ENCODE measurements at places on chromosomes 6 and 20. TPM values are rescaled to one million over a fixed set of nuclear protein-coding genes. Genes with fewer than 3 reads are reported as not detected.

Gene VWA7
- total RNA-seq, result 1.4 TPM

Gene SPAG4
- total RNA-seq, result 1.9 TPM

Gene C20orf202
- not detected for total RNA-seq

DNA sequence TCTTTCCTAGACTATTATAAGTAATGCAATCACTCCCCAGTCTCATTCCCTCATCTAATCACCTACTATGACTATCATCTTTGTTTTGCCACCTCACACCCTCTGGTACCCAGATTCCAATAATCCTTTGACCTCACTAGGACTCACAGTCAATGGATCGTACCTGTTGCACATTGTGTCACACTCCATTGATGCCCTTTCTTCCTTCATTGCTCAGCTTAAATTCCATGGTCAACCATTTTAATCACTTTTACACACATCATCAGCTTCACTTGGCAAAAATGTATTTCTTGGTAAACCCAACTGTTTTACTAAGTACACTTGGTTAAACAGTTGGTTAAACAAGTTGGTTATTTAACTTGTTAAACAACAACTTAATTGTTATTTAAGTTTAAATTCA is 44.0 kb downstream of the CEP162 start:
- DNase-seq, result no peak

GRCh38 chr20:25072226-25072811 is 9.6 kb downstream of the VSX1 start:
- no peak for DNase-seq

DNA sequence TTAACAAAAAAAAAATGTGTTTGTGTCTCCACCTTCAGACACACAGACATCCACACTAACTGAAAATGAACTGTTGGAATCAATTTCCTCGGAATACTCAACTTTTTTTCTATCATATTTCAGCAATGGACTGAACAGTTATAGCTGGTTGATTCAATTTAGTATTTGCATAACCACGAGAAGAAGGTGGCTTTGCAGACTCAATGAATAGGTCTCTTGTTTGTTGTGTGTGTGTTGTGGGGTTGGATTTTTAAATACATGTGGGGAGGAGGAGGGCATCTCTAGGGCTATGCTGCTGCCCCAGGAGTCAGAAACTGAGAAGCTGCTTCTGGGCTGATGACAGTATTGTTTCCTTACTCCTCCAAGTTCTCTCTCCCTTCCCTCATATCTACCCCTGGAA is 28.7 kb downstream of the TFAP2A start:
- DNase-seq, result no peak

DNA sequence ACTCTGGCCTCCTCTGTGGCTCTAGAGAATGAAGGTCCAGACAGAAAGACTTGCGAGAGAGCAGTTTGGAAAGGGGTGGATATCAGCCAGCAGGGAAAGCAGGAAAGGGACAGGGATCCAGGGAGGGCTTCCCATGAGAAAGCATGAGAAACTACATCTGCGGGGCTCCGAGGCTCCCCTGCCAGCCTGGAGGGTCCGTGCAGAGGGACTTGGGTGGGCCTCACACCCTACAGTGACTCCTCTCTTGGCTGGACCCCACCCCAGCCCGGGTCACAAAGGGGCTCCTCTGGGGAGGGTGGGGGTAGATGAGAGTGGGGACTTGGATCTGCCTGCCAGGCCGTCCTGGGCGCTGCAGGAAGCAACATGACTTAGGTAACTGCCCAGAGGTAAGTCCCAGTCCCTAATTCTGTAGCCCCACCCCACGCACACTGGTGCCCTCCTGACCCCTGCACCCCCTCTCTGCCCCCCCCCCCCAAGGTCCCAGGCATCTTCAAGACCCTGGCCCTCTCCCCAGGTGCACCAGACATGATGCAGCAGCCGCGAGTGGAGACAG is at the start of gene TMEM239:
TSS of gene TMEM239 (plus strand) at position 335 of the 553 bp plus-strand sequence. CDS start at position 526, 191 bp downstream.
- no peak for DNase-seq

GRCh38 chr6:27772261-27773001 is 139.8 kb downstream of the OR2B2 start:
- DNase-seq, result peak; percentile 82

GRCh38 chr6:20991910-20992309 is 457.7 kb downstream of the CDKAL1 start:
- no peak for DNase-seq

DNA sequence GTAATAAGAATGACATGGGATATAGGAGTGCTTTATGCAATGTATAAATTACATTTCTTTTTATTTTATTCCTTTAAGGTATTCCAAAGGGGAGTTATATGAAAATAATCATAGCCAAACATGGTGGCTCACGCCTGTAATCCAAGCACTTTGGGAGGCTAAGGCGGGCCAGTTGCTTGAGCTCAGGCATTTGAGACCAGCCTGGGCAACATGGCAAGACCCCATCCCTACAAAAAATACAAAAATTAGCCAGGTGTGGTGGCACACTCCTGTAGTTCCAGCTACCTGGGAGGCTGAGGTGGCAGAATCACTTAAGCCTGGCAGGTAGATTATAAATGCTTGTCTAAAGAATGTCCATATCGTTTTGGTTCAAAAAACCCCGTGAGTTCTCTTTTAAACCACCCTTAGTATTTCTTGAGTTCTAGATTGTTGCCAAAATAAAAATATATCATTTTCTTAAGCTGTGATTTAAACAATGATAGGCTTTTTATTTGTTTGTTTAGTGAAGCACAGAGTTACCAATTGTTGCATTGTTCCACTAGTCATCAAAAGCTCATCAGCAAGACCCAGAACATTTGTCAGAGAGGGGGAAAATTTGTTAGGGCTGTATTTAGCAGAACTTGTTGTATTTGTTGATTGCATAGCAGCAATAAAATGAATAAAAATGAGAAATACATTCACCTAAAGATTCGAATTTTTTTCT is 146.2 kb downstream of the KHDC1L start:
- DNase-seq, result no peak

- no peak for DNase-seq
Measured at GRCh38 chr20:52031206-52031562, 160.4 kb downstream of the ZFP64 start.

GRCh38 chr6:633611-634010 is 23.3 kb downstream of the HUS1B start:
- DNase-seq, result no peak

DNA sequence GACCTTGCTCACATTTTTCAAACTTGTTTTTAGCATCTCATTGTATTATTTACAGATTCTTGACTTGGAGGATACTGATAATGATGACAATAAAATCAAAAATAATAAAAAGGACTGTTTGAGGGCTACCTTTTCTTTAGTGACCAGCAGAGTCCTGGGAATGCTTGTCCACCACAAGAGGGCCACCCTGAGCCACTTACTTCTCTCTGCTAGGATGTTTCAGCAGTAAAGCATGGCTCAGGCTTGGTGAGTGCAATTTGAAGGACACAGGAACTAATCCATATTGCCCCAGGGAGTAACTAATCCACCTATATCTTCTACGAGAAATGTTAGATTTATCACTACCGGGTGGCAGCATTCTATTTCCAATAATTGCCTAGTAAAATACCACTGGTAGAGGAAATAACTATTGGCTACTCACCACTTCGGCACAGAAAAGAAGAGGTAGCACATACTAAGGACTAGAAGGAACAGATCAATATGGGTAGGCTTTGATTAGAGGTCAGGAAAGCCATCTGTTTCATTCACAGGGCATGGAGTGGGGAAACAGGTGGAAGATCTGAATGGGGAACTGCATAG is 5.8 kb upstream of the KIAA0408 start:
- DNase-seq, result peak; percentile 57

- DNase-seq, result no peak
Measured at GRCh38 chr6:80622641-80623040, 516.2 kb downstream of the BCKDHB start.

- no peak for DNase-seq
Measured at GRCh38 chr6:144797881-144798589, 512.9 kb downstream of the UTRN start.

GRCh38 chr20:6975311-6975710 is 207.8 kb downstream of the BMP2 start:
- DNase-seq, result no peak

Measured in activated T-cell treated with anti-CD3 and anti-CD28 coated beads, Interleukin-2, amount 50 U/mL, for 4 hours (primary cell).